ENCODE measurements at places on chromosomes 2 and 18.

DNA sequence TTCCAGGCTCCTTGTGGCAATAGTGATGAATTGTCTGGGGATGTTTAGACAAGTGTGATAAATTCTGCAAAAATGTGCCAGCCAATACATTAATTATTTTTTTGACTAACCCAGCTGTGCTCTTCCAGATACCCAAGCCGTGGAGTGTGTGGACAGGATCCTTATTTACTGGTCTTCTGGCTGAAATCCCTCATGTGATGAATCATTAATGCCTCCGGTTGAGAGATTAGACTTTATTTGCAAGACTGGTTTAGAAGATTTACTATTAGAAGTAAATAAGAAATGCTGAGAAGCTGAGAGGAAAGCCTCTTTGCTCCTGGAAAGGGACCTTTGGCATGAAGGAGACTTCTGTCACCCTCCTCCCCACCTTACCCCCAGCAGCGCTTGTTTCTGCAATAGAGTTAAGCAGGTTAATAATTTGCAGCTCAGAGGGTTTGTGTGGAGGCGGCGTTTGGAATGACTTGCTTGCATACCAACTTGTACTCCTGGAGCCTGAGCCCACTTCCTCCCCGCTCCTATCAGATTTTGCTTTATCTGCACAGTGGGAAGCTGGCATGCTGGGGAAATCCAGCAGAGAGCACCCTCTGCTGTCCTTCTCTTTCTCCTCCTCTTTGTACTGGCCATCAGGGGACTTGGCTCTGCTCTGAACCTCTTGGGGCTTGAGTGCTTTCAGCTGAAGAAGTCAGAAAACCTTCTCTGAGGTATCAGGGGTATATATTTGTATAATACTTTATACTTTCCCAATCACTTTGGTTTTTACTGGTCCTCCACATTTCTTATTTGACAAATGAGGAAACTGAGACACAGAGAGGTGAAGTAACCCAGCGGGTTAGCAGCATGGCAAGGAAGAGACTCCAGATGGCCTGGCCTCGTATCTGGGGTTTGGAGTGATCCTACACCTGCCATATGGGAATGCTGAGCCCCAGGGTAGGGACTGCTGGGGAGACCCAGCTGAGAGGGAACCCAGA lies 16.3 kb downstream of the SLC3A1 start:
- DNase-seq: peak; percentile 86

GRCh38 chr2:61419129-61419528 lies 51.8 kb downstream of the USP34 start:
- DNase-seq: no peak

- no peak for DNase-seq
Measured at GRCh38 chr18:46892842-46893241, 24.5 kb downstream of the PIAS2 start.

- DNase-seq: peak; percentile 84
Measured at GRCh38 chr2:219912491-219912921, 285.1 kb downstream of the SLC4A3 start.

DNA sequence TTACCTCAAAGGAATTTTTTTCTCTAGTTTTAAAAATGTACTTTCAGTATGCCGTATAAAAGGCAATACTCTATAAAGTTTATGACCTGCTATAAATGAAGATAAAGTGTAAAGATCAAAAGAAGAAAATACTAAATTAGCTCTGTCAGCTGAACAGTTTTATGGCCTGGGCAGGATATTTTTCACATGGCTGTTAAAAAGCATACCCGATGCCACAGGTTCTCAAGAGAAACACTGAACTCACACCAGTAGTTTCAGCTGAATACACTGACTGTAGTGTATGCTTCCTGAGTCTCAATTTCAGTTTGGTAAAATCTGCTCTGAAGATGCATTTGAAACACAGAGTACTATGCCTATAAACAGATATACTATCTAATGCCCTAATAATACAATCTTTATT lies 126.0 kb downstream of the PIGN start:
- no peak for DNase-seq

GRCh38 chr18:11249391-11249790 lies 100.0 kb upstream of the PIEZO2 start:
- no peak for DNase-seq

GRCh38 chr18:58013241-58014211 lies 30.5 kb upstream of the NEDD4L start:
- peak; percentile 55 for DNase-seq

GRCh38 chr2:139790807-139791752 lies 1010.9 kb upstream of the NXPH2 start:
- DNase-seq: peak; percentile 39

DNA sequence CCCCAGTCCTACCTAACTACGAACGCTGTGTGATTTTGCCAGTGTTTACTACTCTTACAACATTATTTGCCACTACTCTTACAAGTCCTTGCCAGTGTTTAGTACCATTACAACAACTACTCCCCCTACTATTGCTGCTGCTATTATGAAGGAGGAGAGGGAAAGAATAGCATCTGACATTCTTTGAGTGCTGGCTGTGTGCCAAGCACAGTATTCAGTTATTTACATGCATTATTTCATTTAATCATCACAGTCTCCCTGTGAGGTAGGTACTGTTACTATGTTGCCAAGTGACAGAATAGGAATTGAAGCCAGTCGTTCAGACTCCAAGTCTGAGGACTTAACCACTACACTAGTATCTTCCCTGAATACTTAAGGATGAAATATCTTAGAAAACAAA lies 185.9 kb upstream of the FOSL2 start:
- DNase-seq: no peak

DNA sequence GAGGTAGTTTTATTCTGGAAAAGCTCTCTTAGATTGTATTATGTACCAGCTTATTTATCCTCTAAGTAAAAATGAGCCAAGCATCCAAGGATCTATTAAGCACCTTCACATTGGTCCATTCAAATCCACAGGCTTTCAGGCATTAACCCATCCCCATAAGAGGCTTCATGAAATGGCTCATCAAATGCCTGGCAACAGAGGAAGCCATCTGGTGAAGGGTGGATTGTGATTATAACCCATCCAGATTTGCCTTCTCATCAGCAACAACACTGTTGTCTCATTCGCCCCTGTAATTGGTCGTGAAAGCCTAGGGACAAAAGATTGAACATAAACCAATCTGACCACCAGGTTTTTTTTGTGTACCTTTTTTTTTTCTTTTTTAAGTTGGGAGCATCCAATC lies 134.3 kb upstream of the TACR1 start:
- DNase-seq: no peak

- DNase-seq: no peak
Measured at GRCh38 chr18:13460946-13461345, 242.4 kb downstream of the LDLRAD4 start.

GRCh38 chr2:45220227-45220626 lies 211.0 kb upstream of the SIX2 start:
- no peak for DNase-seq

DNA sequence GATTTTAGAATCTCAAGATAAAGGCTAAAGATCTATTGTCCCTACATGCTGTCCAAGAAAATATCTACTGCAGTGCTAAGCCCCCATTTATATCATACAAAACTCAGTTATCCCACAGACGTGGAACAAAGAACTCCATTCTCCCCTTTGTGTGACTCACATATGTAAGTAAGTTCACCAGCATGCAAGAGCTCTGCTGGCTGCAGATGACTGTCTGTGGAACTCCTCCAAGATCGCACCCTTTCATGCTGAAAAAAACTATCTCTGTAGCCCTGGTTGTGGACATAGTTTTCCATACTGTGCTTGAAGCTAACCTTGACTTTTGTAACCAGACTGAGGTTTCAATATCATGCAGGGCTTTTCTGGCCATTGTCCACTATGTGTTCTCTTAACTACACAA lies 207.1 kb downstream of the ZNF521 start:
- peak; percentile 89 for DNase-seq

GRCh38 chr2:71511776-71512175 lies 58.4 kb downstream of the DYSF start:
- DNase-seq: no peak

GRCh38 chr2:1664076-1664605 lies 80.2 kb downstream of the PXDN start:
- no peak for DNase-seq

DNA sequence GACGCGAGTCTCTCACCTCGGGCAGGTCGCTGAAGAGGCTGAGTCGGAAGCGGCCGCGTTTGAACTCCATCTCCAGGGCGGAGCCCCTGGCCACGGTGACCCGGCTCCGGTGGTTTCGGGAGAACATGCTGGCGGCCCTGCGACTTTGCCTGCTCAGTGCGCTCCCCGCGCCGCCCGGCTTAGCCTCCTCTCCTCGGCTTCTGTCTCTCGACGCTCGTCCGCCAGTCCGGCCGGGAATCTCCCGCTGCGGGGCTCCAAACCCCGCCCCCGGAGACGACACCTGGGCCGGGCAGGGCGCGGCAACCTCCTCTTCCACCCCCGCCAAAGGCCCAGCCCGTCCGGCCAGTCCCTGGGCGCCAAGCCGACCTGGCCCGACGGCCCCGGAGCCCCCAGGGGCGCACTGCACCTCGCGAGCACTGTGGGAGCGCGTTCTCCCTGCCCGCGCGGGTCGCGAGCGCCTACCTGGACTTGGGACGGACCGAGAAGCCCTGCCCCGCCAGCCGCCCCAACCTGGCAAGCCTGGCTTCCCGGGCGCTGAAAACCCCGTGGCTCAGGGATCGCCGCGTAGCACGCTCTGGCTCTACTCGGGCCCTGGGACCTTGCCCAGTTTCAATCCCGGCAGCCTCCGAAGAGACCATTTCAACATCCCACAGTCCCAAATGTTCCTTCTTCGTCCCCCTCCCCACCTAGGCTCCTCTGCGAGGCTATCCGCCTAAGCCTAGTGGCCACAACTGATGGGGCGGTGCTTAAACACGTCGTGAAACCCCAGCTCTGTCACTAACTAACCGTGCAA lies at the start of gene RTKN:
TSS of gene RTKN (minus strand) at position 248 of the 793 bp plus-strand sequence. CDS start at position 127, 121 bp downstream.
- DNase-seq: peak; percentile 41

- DNase-seq: no peak
Measured at GRCh38 chr2:168770796-168771195, 31.6 kb upstream of the NOSTRIN start.

DNA sequence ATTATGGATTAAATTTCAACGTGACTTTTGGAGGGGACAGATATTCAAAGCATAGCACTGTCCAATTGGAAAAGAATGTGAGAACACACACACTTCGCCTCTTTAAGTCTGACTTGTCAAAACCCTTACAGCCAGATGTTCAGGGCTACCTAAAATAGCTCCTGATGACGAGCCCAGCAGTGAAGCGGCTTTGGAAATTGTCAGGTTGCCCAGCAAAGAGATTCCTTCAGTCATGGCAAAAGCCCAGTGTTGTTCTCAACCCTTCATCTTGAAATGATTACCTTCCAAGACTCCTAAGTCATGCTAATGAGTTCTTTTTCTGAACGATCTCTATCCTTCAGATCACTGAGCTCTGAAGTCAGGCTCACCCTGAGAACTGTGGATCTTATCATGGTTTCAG lies 436.6 kb downstream of the LRATD1 start:
- DNase-seq: peak; percentile 58

GRCh38 chr2:233597522-233597921 lies 19.9 kb upstream of the UGT1A8 start:
- no peak for DNase-seq

- DNase-seq: no peak
Measured at GRCh38 chr18:61891894-61892293, 913 bp downstream of the RNF152 start.

Measured in GM23248 (cell line).